ENCODE measurements at places on chromosomes 11 and 22.

DNA sequence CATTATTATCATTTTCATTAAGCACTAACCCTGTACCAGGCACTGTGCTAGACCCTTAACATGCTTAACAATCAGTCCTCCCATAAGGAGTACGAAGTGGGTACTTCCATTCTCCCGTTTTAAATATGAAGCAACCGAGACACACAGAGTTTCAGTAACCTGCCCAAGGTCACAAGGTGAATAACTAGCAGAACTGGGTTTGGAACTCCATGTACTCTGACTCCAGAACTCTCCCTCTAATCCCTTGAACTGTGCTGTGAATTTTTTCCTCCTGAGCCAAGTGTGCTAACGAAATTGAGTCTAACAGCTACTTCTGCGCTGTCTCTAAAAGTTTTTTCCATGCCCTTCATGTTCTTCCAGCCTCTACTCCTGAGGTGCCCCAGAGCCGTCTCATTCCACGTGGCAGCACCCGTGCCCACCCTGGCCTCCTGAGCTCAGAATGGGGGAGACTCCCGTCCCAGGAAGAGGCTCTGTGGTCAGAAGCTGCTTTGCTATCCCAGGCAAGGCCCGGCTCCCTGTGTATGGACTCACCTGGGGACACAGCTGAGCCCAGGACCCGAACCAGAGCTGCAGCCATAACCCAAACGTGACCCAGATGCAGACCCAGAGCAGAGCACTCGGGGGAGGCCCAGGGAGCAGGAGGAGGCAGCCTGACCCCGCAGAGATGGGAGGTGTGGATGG is 8.6 kb upstream of the TRIM29 start:
- DNase-seq, result no peak

GRCh38 chr11:85918910-85919794 is 64.0 kb downstream of the CCDC83 start:
- DNase-seq, result no peak

DNA sequence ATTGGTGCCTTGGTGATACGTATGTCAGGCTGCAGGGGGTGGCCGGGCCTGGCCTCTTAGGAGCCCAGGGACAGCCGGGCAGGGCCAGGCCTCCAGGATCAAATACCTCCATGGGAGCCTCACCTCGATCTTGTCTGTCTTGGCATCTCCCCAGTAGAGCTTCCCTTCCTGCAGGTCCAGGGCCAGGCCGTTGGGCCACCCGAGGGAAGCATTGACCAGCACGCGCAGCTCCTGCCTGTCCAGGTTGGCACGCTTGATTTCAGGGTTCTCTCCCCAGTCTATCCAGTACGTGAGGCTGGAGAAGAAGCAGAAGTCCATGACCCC is 137.7 kb downstream of the CRYBB2 start:
- DNase-seq, result no peak

DNA sequence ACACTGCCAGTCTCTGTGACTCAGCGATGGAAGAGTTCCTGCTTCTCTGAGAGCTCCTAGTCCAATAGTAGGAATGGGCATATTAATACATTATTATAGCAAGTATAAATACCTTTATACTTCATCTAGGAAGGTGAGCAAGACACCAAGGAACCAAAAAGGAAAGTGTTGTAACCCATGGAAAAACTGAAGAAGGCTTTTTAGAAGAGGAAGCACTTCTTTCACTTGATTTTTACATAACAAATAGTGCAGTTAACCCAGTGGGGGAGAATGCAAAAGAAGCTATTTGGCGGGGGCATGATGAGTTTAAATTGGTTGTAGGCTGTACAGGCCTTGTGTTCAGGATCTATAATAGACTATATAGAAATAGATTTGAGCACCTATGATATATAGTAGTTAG is 31.2 kb upstream of the C11orf87 start:
- no peak for DNase-seq

DNA sequence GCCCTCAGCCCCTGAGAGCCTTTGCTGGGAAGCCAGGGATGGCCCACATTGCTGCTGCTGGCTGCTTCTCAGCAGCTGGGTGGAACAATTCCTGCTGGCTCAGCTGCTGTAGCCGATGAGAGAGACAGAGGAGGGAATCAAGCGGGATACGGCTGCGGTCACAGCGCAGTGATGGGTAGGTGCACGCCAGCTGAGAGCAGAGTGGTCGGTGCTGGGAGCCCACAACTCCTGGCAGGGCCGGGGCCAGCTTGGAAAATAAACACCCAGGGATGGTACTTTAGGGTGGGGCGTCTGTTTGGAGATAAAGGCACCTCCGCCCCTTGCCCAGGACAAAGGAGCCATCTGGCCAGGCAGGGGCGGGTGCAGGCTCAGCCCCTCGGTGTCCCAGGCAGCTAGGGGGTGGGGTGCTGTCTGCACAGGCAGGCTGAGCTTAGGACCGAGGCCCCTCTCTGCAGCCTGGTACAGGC is 480.5 kb downstream of the MIAT start:
- no peak for DNase-seq

DNA sequence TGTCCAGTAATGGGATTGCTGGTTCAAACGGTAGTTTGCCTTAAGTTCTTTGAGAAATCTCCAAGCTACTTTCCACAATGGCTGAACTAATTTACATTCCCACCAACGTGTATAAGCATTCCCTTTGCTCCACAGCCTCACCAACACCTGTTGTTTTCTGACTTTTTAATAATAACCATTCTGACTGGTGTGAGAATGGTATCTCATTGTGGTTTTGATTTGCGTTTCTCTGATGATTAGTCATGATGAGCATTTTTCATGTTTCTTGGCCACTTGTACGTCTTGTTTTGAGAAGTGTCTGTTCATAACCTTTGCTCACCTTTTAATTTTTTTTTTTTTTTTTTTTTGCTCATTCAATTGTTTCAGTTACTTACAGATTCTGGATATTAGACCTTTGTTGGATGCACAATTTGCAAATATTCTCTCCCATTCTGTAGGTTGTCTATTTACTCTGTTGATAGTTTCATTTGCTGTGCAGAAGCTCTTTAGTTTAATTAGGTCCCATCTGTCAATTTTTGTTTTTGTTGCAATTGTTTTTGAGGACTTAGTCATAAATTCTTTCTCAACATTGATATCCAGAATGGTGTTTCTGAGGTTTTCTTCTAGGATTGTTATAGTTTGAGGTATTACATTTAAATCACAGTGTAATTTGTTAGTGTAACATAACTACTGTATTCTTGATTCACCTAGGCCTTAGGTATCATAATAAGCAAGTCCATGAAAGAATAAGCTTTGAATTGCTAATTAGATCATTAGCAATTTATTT is 33.0 kb downstream of the CCDC34 start:
- no peak for DNase-seq

DNA sequence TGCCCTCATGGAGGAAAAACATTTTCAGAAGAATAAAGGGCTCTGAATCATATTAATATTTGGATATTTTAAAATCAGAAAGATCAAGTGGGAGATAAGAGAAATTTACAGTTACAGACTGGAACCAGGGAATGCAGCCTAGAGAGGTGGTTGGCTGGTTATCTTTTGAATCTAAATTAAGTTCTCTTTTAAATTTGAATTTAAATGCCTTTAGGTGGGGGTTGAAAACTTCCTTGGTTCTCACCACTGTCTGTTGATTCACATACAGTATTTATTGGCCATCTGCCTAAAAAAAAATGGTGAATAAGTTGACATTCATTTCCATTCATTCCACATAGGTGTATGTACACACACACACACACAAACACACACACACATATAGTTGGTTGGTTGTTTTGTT is 35.7 kb upstream of the PTPRJ start:
- DNase-seq, result no peak

- no peak for DNase-seq
Measured at GRCh38 chr22:43996981-43997265, 27.2 kb upstream of the PARVB start.

GRCh38 chr11:30414244-30414643 is 91.3 kb downstream of the ARL14EP start:
- no peak for DNase-seq

GRCh38 chr22:37855462-37855861 is 6.2 kb downstream of the EIF3L start:
- DNase-seq, result no peak

DNA sequence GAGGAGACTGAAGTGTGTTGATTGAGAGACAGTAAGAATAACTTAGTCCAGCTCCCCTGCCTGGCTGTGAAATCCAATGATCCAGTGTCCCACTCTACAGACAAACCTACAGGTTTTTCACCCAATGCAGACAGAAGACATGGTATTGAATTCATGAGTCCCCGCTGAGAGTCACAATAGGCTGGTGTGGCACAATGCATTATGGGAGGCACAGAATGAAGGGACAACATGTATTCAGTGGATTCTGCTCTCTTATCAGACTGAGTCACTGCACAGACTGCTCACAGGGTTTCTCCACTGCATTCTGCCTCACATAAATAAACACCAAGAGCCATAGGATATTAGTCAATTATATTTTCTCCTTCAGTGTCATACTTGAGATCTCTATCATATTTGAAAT is 55.2 kb upstream of the TOP3B start:
- no peak for DNase-seq

- no peak for DNase-seq
Measured at GRCh38 chr11:16969010-16969999, 44.9 kb downstream of the PLEKHA7 start.

GRCh38 chr22:19559324-19559811 is 35.2 kb upstream of the CLDN5 start:
- no peak for DNase-seq

DNA sequence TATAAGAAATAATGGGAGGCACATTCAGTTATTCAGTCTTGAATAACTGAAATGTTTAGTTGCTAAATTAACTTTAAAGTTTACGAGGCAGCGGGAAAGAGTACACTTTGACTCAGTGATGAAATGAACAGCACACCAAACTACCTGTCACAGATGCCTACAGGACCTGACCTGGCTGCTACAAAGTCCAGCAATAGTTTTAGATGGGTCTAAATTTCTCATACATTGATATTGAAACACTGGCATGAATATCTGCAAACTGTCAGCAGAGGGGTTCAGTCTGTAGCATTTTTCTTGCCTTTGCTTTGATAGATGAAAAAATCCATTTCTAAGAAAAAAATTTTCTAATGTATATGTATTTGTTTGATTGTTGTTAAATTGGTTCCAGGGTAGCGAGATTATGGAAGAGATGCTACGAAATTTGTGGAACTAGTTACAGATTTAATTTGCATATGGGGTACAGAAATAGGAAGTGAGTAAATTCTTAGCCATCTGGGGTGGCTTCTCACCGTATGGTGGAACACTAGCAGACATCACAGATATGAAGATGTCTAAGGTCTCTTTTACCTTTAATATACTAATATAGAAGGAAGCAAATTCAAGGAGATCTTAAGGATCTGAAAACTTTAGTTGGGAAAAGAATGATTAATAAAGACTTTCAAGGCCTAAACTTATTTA is 20.8 kb upstream of the GAB2 start:
- no peak for DNase-seq

DNA sequence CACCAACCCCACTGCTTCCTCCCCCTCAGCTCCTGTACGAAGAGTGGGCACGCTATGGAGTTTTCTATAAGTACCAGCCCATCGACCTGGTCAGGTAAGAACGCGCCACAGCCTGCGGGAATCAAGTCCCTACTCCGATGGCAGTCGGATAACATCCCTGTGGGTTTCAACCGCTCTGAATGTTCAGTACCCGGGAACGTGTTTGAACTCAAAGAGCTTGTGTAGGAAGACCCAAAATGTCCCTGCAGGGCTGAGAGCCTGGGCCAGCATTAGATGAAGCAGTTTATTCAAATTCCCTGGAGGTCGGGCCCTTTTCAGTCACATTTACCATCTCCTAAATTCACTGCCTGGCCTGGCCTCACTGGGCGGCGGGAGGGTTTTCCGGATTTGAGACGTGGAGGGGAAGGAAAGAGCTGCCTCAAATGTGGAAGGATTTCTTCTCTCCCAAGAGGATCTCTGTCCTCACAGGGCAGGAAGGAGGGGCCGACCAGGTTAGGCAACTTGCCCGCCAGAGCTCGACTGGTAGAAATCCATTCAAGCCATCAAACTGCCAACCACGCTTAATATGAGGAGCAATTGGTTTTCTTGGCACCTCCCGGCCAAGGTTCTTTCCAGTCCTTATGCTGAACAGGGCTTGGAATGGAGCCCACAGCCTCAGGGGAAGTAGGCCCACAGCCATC is 46.3 kb downstream of the ANO1 start:
- no peak for DNase-seq

GRCh38 chr11:32176223-32176934 is 85.5 kb downstream of the RCN1 start:
- DNase-seq, result peak; percentile 65

- no peak for DNase-seq
Measured at GRCh38 chr11:19368726-19369375, 128.1 kb upstream of the E2F8 start.

DNA sequence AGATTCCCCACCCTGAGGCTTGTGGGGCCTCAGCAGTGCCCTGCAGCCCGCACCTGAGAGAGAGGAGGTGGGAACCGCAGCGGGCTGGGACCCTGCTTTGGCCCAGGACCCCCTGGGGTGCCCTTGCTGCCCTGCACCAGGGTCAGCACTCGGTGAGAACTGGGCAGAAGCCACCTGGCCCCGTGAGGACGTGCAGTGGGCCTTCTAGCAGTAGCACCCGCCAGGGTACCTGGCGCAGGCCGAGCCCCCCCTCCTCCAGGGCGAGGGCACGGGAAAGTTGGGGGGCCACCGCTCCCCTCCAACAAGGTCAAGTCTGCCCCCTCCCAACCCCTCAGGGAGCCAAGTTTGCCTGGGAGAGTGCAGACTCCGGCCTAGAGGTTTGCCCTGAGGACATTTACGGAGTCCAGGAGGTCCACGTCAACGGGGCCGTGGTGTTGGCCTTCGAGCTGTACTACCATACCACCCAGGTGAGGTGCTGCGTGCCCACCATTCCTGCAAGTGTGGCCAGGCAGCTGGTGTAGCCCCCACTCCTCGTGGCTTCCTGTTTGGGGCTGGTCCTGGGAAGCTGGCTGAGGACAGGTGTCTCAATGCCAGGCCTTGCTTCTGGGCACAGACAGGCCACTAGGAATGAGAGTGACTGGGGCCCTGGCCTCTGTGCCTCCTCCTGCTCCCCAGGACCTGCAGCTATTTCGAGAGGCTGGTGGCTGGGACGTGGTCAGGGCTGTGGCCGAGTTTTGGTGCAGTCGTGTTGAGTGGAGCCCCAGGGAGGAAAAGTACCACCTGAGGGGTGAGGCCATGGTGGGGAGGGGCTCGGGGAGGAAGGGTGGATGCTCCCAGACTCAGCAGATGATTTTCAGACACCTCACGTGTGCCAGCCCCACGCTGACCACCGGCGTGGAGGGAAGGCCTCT is 3.5 kb downstream of the PGGHG start:
- DNase-seq, result no peak

- no peak for DNase-seq
Measured at GRCh38 chr11:106581399-106581798, 436.9 kb downstream of the GUCY1A2 start.

DNA sequence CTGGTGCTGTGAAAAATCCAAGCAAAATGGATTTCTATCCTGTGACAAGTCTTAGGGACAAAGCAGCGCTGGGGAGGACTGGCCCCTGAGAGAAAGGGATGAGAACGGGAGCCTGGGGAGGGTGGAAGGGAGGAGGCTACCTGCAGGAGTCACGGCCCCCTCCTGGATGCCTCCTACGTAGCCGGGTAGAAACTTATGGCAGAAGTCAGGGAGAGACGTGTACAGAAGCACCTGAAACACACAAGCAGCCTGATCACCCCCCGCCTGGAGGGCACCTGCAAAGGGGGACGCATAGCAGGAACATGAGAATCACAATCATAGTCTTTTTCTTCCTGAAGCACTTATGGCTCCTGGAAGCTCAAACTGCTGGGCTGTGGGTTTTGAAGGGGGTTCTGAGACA is 6.1 kb downstream of the DHCR7 start:
- no peak for DNase-seq
